ENCODE measurements at places on chromosomes 2 and 18.

DNA sequence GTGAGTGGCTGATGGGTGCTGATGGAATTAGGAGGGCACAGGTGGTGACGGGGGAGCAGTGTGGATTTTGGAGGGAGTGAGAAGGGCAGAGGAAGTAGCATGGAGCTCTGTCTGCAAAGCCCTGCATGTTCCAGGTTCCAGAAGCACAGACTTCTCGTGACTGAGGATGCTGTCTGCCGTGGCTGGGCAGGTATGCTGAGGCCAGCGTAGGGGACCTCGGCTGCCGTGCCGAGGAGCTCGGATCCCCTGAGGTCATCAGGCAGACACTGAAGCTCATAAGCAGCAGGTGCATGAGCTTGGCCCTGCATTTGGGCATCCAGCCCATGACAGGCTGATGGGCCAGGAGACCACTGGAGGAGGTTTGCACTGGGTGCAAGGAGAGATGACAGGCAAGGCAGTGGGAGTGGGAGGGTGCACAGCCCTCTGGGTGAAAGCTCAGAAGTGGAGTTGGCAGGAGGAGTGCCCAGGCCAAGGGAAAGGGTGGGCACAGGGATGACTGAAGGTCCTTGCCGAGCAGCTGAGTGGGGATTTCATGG, 215.3 kb downstream of the SH3RF3 start:
- no peak for DNase-seq

GRCh38 chr18:42392926-42393325, 437.9 kb downstream of the PIK3C3 start:
- no peak for DNase-seq

- DNase-seq: no peak
These were observed 771.5 kb downstream of the GALR1 start for GRCh38 chr18:78021196-78021595.

GRCh38 chr2:6937157-6937556, 19.9 kb downstream of the RNF144A start:
- DNase-seq: no peak

GRCh38 chr2:28949190-28949589, 31.9 kb upstream of the TOGARAM2 start:
- no peak for DNase-seq

GRCh38 chr18:24741965-24742724, 281.7 kb downstream of the HRH4 start:
- no peak for DNase-seq

GRCh38 chr18:9871244-9871746, 14.5 kb upstream of the TXNDC2 start:
- DNase-seq: no peak

DNA sequence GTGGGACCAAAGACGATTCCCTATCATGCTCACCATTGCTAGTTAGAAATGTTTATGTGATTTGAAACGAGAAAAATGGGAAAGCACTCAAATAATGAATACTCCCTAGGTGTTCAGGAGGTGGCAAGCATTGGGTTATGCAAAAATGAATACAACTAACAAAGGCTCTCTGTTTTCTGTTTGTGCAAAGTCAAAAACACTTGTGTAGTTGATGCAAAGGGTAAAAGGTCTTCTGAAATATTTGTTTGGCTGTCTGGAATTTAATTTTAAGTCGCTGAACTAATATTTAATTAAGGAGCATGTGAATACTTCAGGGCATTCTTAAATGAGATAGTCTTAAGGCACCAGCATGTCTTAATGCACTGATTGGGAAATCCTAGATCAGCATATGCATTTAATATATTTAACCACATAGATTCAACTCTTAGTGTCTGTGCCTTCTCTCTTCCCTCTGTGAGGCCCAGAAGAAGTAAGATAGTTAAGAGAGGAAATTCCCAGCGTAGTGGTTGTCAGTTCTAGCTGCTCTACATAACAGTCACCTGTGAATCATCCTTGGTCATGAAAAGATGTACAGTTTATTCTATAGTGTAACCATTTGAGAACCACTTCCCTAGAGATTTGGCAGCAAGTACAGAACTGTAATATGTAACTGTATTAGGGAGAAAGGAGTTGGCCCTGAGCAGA, 111.9 kb downstream of the EPC2 start:
- no peak for DNase-seq

DNA sequence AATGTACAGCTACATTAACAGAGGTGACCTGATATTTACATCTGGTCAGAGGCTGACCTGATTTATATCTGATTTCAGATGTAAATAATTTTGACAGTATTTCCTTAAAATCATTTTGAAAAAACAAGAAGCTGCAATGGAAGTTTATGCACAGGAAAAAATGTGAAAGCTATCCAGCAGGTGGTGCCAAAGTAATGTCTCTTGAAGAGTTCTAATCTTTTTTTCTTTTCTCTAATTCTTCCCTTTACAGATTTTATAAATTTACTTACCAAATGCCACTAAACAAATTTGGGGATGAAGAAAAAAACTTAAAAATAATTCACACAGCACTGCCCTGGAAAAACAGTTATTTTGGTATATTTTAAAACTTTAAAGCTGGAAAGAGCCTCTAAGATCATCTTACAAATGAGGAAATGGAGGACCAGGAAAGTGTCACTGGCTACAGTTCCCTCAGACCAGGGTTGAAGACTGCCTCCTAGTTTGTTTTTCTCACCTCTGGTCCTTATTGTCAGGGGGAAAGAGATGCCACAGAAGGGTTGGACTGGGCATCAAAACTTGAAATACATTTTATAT, 16.4 kb upstream of the FBLN7 start:
- peak; percentile 45 for DNase-seq

DNA sequence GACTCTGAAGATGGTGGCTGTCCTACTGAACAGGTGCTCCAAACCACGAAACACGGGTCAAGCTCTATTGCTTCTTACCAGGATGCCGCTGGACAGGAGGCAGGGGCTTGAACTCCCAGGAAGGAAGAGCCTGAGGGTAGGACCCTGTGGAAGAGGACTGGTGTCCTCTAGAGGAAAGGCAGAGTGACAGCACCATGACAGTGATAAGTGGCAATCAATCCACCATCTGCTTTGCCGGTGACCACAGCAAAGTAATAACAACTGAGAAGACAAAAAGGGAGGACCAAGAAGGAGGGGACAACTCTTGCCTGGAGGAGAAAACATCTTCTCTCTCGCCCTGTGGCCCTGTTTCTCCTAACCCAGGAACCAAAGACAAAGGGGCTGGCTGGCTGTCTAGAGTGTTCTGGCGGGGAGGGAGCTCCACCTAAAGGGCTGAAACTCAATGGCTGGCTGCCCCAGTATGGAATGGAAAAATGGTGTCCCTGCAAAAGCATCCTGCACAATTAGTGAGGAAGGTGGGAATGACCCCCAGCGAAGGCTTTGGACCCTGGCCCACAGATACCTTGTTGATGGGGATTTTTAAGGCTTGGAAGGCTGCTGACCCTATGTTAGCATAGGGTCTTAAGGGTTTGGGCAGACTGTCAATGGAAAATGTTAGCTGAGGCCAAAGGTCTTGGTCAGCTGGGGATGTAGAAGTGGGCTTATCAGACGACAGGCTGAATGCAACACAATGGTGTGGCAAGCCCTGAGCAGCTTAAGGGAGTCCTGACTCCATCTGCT, 35.4 kb downstream of the PROC start:
- no peak for DNase-seq

- DNase-seq: no peak
These were observed 44.2 kb downstream of the GPR39 start for GRCh38 chr2:132460781-132461180.

- DNase-seq: no peak
These were observed 6.4 kb downstream of the MTCL1 start for GRCh38 chr18:8711736-8712135.

DNA sequence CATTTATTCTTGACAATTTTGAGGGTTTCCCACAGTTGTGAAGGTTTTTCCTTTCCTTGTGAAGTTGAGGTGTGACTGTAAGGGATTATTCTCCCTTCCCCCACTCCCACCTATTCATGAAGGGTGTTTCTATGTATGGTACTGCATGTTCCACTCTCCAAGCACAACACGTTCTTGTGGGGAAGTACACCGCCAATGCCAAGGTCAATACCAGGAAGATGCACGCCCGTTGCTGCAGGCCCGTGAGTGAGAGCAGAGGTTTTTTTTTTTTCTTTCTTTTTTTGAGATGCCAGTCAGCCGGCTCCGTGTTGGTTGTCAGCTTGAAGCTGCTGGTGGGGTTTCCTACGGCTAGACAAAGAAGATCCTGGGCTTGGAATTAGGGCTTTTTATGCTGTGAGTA, 38.6 kb upstream of the EPHA4 start:
- DNase-seq: no peak

DNA sequence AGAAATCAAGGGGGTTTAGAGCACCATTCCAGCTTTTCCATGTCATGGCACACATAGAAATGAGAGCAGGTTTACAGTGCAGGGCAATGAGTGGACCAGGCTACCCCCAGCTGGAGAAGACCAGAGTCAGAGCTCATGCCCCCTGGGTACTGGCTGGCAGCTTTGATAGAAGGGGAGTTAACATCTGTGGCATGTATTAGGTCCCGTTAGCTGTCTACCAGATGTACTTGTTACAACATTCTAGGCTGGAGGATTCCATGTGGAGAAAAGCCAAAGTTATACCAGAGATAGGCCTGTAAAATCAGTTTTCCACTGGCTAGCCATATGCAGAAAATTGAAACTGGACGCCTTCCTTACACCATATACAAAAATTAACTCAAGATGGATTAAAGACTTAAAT, 109.2 kb downstream of the CCDC85A start:
- DNase-seq: no peak

DNA sequence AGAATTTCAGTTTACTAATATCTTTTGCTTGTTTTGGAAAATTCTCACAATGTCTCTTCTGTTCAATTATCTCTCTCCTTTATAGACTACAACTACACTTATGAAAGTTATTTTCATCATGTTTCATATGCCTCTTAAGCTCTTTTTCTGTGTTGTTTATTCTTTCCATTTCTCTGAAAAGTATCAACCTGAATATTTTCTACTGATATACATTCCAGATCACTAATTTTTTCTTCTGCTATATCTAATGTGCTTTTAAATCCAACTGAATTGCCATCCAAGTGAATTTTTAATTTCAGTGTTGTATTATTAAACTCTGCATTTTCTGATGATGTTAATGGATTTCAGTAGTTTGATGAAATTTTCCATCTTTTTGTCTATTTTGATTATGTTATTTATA, 301.3 kb downstream of the HRH4 start:
- DNase-seq: no peak

- no peak for DNase-seq
These were observed 129.6 kb upstream of the CNGA3 start for GRCh38 chr2:98216616-98217015.

- no peak for DNase-seq
These were observed 37.4 kb downstream of the EPAS1 start for GRCh38 chr2:46334389-46335271.

- no peak for DNase-seq
These were observed 30.4 kb upstream of the BBS5 start for GRCh38 chr2:169448865-169449264.

DNA sequence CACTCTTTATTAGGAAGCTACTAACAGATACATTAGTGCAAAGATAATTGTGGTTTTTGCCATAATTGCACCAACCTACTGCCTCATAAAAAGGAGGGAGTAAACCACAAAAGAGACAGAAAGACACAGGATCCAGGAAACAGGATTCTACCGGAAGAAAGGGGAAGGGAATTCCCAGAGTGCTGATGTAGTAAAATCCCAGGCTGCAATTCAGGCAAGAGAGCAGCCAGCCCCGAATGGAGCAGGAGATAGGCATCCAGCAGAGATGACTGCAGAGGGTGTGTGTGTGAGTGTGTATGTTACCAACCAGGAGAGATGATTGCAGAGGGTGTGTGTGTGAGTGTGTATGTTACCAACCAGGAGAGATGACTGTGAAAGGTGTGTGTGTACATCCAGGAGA, 84.4 kb downstream of the KCNS3 start:
- DNase-seq: no peak

DNA sequence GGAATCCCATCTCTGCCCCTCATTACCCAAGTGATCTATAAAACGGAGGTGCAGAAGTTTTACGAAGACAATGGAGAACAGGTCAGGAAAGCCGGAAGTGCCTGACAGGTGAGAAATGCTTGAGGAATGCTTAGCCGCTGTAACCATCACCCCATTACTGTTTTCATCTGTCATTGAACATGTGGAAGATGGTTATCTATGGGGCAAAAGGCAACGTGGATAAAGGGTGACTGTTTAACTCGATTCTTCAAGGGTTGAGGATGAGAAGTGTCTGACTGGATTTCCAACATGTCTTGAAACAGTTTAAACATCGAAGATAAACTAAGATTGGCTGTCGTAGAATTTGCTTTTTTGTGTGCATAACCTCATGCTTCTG, 17.3 kb downstream of the HK2 start:
- no peak for DNase-seq

DNA sequence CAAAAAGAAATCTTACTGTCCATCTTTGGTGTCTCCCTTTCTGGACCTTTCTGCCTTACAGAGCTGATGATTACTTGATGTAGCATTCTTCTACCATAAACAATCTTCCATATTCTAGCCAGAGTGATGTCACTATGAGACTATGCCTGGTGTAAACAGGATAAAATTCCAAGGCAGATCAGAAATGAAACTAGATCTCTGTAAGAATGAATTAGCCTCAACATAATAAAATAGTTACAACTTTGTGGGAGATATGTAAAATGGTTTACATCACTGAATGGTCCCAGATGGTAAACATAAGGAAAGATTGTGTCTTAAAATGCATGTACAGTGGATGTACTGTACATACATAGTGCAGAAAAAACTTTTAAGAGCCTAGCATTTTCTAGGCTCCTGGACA, 112.3 kb upstream of the ZNF521 start:
- DNase-seq: no peak

GRCh38 chr2:10654069-10654468, 35.7 kb downstream of the NOL10 start:
- DNase-seq: peak; percentile 48

GRCh38 chr2:23433282-23433681, 48.3 kb downstream of the KLHL29 start:
- DNase-seq: no peak

DNA sequence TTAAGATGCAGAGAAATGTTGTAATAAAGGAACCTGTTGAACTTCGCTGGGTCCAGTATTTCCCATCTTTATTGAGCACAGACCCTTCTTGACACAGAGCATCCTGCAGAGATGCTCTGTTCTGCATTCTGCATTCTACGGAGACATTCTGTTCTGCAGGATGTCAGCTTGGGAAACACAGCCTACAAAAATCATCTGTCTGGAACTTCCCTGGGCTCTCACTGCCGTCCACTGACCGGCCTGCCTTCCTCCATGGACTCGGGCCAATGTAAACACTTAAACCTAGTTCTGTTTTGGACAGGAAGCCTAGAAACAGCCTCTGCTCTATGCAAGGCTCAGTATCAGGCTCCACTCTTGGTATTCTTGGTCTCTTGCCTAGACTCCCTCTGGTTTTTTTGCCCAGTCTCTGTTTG, 90.0 kb upstream of the PPP1CB start:
- DNase-seq: no peak
